ENCODE measurements at places on chromosomes 16 and 17.
A peak's percentile ranks its signal among the peaks of the same experiment; 100 is the strongest.

DNA sequence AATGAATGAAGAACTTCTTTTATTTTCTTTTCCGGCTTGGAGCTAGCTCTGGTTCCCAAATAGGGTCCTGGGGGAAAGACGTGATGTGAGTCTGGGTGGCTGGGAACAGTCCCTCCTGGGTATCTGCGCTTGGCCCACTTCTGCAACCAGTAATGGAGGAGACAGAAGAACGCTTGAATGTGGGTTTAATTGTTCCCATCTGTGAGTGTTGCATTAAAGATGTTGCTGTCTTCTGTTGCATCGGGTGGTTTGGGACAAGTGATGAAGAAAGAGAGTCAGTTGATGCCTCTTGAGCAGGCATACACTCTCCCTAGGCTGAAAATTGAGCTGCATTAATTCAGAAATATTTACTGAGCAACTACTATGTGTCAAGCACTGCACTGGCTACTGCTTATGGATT is 511.1 kb downstream of the CDH13 start:
- no peak for DNase-seq

GRCh38 chr17:8365143-8365542 is 11.4 kb downstream of the KRABD2 start:
- no peak for DNase-seq

GRCh38 chr16:56871172-56871593 is 6.2 kb downstream of the SLC12A3 start:
- no peak for DNase-seq

GRCh38 chr17:6701719-6702118 is 11.4 kb downstream of the SLC13A5 start:
- no peak for DNase-seq

- DNase-seq = no peak
Observed at GRCh38 chr17:7363311-7363710, 8.4 kb downstream of the TMEM95 start.

DNA sequence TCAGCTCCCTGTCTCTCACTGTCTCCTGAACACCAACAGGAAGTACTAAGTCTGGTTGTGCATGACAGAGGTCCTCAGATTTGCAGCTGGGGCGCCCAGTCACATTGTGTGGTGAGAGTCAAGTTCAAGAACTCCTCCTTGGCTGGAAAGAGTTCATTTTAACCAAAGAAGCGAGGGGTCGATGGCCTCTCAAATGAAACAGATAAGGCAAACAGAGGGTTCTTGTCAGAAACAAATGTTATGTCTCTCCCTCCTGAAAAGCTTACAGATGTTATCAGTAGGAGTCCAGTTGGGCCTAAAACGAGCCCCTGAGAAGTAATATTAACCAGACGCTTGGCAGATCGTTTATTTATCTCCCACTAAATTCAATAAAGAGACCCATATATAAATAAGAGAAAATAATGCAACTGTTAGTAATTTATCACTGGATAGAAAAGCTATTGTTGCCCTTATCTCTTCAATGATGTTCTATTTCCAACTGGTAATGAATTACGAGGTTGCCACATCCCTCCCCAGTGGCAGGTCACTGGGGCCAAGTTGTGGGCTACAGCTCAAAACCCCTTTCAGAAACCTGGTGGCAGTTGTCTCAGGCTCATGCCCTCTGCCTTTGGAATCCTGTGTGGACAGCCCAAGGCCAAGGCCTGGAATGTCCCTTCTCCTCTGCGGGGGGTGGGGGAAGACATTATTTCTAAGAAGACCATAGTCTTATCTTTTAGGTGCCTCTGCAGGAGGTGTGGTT is 307.5 kb upstream of the DYNLRB2 start:
- no peak for DNase-seq

GRCh38 chr16:57260294-57260929 is 15.4 kb downstream of the ARL2BP start:
- DNase-seq = peak; percentile 68

DNA sequence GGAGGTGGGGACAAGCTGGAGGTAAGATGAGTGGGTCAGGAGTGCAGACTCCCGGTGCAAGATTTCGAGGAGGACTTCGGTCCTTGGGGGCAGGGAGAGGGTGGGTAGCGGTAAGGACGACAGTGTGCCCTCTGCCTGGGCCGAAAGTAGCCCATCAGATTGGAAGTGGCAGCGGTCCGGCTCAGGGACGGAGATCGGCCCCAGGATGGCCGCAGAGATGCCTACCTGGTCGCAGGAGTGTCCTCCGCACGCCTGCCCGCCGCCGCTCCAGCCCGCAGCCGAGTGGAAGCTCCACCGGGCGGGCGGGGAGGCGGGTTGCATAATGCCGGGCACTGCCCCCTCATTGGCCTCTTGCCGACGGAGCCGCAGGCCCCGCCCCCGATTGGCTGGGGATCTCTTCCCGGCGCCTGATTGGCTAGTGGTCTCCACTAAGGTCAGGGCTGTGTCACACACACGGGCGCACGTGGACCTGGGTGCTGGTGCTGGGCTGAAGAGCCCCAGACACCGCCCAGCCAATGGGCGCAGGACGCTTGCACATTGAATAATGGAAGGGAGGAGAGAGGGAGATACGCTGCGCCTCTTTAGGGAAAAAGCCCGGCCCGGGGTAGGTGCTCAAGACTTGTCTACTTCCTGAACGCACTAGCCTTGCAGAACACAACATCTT is at the start of gene PER1:
TSS of gene PER1 (minus strand) at position 293 of the 664 bp plus-strand sequence. CDS start 1,698 bp downstream, outside the sequence.
- peak; percentile 97 for DNase-seq

DNA sequence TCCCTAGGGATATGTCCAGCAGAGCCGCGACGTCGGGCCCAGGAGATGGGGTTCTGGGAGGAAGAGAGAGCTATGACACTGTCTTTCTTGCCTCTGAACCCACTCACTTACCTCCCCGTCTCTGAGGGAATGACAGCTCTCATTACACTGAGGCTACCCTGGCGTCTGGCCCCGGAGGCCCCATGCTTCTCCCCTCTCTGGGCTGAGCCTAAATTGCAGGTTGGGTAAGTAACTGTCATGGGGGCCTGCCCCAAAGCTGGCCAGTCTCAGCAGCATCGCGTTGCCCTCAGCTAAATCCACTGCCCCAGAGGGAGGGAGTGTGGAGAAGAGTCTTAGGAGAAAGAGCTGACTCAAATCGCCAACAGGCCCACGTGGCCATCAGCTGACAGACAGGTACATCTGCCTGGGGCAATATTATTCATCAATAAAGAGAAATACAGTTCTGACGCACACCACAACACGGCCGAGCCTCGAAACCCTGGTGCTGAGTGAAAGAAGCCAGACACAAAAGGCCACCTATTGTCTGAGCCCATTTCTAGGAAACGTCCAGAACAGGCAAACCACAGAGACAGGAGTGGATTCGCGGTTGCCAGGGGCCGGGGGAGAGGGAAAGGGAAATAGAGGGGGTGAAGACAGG is 156.4 kb downstream of the C16orf95 start:
- no peak for DNase-seq

DNA sequence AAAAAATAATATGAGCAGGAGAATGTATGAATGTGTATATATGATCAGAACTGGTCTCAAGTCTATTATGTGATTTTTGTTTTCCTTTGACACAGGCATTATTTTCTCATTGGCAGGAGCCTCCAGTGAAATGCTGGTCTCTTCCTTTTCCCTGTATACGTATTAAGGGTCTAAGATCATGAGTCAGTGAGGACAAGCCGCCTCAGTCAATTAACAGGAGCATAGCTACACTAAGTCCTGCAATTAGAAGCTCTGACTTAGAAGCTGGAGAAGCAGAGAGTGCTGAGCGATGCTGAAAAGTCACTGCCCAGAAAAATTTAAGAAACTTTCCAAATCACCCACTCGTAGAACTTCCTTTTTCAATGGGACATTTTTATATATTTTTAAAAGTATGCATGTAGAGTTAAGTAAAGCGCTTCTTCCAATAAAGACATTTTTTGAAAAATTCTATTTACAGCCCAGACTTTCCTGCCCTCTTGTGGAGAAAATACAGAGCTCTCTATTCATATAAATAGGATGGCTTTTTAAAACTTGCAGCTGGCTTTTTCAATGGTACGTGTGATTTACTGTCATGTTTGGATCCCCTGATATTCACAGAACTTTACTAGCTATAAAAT is 70.2 kb upstream of the PSMD7 start:
- no peak for DNase-seq

DNA sequence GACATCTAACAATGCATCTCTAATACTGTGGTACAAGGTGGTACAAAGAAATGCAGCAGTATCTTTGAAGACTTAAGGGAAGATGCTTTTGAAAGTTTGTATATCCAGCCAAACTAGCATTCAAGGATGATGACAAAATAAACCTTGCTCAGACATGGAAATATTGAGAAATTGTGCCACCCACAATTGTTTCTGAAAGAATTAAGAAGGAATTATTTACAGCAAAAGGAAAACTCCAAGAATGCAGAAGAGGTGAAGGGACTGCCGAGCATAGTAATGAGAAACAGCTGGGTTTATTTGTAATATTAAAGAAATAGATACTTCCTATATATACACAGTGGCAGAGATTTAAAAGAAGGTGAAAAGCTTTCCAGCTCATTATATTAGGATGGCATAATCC is 29.5 kb downstream of the PMFBP1 start:
- DNase-seq = no peak

GRCh38 chr17:59607817-59608403 is 11.8 kb upstream of the CLTC start:
- no peak for DNase-seq

- no peak for DNase-seq
Observed at GRCh38 chr17:16418685-16419068, 3.3 kb downstream of the TRPV2 start.

- no peak for DNase-seq
Observed at GRCh38 chr17:3256575-3256974, 41.6 kb downstream of the OR3A1 start.

DNA sequence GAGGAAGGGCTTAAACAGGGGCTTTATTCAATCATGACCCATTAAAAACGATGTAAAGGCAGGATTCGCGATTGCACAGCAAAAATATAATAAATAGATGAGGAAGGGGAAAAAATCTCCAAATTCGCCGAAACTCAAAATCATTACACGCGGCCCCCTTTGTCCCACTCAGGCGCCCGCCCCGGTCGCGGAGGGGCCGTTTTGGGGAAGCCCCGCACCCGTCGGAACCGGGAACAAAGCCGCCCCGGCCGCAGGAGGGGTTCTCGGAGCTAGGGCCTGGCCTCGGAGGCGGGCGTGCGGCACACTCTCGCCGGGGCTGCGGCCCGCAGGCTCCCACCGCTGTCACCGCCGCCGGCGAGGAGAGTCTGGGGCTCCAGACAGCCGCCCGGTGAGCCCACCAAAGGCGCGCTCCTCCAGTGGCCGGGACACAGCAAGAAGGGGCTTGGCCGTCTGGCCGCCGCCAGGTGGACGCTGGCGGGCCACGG is 521 bp downstream of the C16orf87 start:
- DNase-seq = no peak

GRCh38 chr16:3599121-3599520 is 12.3 kb downstream of the SLX4 start:
- no peak for DNase-seq

DNA sequence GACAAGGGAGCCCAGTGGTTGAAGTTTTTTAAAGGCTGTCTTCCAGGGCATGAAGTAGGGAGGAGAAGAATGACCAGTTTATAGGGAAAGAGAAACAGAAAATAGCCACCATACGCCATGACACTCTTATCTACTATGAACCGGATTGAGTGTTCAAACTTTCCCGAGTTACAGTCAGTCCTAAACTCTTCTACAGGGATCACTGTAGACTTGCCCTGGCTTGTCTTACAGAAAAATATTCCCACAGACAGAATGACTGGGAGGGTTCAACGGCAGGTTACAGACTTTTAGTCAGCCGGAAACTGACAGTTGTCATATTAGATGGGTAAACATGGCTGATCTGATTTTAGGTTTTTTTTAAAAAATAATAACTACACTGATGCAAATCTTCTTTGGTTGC is 662.5 kb upstream of the SOX9 start:
- DNase-seq = peak; percentile 62

- DNase-seq = no peak
Observed at GRCh38 chr16:27108051-27108770, 41.5 kb downstream of the C16orf82 start.

DNA sequence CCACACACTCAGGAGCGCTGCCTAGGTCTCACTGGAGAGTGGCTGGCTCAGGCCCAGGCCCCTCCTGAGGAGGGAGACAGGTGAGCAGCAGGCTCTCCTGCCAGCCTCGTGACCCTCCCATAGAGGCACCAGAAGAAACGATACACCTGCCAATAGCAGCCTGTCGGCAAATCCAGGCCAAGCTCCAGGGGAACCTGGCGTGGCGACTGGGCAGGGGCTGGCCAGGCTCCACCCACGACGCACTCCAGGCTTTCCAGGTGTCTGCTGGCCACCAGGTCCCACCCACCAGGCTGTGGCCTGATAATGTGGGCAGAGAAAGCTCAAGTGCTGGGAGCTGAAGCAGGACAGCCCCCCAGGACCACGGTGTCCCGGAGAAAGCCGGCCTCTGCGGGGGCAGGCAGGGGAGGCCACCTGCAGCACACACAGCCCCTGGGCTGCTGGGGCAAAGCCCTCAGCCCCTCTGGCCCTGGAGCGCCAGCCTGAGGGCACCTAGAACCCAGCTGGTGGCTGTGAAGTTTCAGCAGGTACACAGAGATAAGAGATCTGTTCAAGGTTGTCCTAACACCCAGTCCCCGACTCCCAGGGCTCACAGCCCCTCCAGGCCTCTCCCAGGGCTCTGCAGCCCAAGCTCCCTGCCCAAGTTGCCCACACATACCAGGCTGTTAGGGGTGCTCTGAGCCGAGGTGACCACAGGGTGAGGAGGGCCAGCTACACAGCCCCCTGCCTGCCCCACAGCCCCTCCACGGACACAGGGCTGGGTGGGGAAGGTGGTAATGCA is 2.4 kb downstream of the PGAP6 start:
- DNase-seq = no peak

- DNase-seq = no peak
Observed at GRCh38 chr16:84404936-84405639, 36.8 kb downstream of the ATP2C2 start.

DNA sequence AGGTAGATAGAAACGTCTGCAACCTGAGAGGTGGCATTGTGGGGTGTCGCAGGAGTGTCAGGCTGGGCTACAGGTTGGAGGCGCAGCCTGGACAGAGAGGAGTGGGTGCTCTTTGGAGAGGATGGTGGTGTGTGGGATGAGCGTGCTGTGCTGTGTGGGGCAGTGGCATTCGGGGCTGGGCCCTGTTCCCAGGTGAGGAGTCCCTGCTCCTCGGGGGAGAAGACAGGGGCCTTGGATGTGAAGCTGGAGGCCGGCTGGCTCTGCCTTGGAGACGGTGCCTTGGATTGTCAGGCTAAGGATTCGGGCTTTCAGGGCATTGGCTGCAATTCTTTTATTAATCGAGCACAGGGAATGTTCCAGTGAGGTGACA is 69.3 kb downstream of the BANP start:
- DNase-seq = no peak

GRCh38 chr16:86874141-86874540 is 295.8 kb downstream of the FOXL1 start:
- DNase-seq = peak; percentile 16

GRCh38 chr17:59683283-59683682 is 23.9 kb downstream of the PTRH2 start:
- DNase-seq = no peak

DNA sequence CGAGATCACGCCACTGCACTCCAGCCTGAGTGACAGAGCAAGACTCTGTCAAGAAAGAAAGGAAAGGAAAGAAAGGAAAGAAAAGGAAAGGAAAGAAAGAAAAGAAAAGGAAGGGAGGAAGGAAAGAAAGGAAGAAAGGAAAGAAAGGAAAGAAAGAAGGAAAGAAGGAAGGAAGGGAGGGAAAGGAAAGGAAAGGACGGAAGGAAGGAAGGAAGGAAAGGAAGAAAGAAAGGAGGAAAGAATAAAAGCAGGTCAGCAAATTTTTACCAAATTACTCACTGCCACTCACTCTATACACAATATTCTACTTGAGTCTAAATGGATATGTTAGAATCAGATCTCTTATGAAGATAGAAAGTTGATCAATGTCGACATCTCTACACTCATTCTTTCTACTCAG is 49.8 kb downstream of the RND2 start:
- DNase-seq = no peak

GRCh38 chr17:56774650-56775049 is 59.1 kb downstream of the C17orf67 start:
- no peak for DNase-seq

All from RWPE2 (cell line).